Activated naive CD4-positive, alpha-beta T cell (primary cell): ENCODE measurements at places on chromosomes 5 and 9.

DNA sequence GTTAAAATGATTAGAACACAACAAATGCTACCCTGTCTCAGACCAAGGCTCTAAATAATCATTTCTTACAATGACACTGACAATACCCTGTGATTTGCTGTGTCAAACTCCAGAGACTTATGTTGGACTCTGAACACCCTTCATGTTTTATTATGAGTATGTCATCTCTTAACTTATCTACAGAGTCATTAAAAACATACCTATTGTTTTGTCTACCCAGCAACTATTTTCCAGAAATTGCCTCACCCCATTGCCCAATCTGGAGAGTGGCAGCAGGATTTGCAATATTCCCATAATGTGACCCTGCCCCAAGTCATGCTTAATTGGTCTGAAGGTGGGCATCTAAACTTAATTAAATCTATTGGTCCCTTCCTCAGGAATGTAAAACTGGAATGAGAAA lies 23.0 kb upstream of the KIF2A start:
- no peak for DNase-seq

DNA sequence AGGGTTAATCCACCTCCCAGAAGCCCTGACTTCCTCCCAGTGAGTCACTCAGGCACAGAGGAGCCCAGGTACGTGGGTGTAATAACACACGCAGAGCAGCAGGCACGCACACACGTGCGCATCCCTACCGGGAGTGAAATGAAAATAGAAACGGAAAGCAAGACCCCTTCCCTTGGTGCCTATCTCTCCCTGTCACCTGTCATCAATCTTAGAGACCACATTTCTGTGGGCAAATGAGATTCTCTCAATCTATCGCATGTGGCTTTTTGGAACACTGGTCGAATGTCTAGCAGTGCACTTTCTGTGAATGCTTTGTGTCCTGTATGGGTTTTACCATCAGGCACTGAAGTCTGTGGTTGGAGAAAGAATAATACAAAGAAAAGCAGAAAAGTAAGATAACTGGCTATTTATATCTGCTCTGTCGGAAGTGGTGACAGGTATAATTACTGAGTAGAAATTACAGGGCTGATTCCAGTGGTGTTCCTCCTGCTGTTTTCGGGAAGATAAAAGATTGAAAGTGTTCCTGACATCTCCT lies 137.7 kb upstream of the GRIA1 start:
- DNase-seq, result no peak

- no peak for DNase-seq
Observed at GRCh38 chr9:86626802-86627201, 272.6 kb upstream of the TUT7 start.

DNA sequence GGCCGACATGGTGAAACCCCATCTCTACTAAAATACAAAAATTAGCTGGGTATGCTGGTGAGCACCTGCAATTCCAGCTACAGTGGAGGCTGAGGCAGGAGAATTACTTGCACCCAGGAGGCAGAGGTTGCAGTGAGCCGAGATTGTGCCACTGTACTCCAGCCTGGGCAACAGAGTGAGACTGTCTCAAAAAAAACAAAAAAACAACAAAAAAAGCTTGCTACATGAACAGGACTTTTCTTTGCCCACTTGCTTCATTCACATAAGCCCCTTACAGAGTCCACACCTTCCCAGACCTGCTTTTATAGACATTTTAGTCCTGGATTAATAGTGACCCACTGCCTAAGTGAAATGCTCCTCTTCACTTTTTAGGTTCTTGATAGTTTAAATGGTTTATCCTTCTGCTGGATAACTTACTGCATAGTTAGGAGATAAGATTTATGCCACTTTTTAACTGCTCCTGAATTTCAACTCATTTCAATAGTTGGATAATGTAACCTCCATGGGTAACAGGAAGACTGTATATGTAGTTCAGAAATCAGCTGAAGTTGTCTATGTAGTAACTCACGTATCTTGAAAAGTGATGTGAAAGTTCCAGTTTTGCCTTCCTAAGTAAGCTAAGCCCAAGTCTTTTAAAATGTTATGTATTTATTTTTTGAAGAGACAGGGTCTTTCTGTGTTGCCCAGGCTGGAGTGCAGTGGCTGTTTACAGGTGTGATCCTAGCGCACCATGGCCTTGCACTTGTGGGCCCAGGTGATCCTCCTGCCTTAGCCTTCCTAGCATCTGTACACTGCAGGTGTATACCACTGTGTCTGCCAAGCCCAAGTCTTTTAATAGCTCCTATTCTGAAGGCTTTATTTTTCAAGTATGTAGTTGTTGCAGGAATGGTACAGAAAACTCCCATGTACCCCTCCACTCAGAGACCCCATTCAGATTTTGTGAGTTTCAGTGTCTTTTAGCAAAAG lies 19.7 kb downstream of the SUB1 start:
- no peak for DNase-seq

GRCh38 chr5:59529239-59529638 lies 364.3 kb downstream of the PDE4D start:
- no peak for DNase-seq

DNA sequence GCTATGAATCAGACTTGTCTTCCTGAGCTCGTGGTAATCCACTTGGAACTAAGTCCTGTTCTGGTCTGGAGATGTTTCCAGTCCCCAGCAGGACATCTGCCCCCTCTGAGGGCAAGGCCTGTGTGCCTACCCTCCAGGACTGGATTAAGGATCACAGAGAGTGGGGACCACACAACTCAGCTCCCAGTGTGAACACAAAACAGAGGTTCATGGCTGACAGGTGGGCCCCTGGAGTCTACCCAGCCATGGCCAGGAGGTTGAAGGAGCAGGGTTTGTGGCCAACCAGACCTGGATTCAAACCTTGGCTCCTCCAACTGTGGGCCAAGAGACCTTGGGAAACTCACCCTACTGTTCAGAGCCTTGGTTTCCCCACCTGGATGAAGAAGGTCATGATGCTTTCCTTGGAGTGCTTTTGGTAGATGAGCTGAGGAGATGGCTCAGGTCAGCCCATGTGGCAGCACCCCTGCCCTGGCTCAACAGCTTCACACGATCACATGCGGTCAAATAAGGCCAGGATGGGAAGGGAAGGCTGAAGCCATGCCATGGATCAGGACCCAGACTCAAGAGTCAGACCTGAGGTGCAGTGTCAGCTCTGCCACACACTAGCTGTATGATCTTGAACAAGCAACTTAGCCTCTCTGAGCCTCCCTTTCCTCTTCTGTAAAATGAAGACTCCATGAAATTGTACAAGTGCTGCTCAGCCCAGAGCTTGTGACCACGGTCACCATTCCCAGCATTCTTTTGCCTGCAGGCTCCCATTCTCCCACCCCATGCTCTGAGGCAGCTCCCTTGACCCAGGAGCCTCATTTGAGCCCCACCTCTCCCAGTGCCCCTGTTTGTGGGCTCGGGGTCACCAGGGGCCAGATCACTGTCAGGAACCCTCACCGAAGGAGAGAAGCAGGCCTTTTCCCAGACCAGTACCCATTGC lies 27.3 kb upstream of the ANGPTL2 start:
- DNase-seq, result no peak

GRCh38 chr5:40437452-40437861 lies 242.3 kb upstream of the PTGER4 start:
- DNase-seq, result no peak

- DNase-seq, result no peak
Observed at GRCh38 chr9:107594908-107595530, 105.5 kb upstream of the KLF4 start.

GRCh38 chr5:176901260-176902101 lies 2.3 kb upstream of the HK3 start:
- no peak for DNase-seq

DNA sequence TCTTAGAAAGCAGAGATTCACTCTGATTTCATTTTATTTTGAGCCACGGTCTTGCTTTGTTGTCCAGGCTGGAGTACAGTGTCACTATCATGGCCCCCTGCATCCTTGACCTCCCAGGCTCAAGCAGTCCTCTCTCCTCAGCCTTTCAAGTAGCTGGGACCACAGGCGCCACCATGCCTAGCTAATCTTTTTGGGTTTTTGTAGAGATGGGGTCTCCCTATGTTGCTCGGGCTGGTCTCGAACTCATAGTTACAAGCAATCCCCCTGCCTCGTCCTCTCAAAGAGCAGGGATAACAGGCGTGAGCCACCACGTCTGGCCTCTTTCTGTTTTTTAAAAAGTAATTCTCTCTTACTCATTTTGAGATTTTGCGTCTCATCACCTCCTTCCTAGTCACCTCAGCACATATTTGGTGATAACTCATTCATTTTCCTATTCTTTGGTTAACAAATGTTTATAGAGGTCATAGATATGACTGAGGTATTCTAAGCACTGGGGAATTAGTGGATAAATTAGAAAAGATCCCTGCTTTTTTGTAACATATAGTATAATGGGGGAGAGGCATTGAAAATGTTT lies 10.8 kb upstream of the DCP2 start:
- DNase-seq, result no peak

DNA sequence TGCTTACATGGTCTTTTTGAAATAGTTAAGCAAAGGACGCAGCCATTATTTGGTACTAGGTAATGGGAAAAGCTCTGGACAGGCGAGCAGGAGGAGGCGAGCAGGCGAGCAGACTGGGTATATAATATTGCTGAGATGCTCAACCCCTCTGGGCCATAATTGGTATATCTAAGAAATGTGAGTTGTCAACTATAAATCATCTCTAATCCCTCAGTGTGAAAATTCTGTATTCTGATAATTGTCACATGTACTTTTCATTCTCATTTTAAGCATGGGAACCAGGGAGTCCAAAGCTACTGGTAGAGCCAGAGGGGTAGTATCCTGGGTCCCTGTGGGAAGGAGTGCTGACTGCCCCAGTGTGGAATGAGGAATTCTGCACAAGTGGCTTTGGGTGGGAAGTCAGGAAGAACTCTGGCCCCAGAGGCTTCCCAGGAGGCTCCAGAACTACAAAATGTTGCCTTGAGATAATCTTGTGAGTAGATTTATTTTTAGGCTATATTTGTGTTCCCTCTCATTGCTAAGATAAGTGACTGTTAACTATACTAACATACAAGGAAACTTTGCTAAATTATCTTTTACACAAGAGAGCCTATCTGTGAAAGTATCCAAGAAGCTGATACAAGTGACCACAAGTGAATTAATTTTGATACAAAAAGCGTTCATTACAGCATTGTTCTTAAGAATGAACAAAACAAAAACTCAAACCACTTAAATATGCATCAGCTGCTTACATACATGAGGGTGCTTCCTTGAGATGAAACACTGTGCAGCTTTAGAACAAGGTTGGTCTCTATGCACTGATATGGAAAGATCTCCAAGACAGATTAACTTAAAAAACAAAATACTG lies 70.5 kb upstream of the TNFAIP8 start:
- no peak for DNase-seq

DNA sequence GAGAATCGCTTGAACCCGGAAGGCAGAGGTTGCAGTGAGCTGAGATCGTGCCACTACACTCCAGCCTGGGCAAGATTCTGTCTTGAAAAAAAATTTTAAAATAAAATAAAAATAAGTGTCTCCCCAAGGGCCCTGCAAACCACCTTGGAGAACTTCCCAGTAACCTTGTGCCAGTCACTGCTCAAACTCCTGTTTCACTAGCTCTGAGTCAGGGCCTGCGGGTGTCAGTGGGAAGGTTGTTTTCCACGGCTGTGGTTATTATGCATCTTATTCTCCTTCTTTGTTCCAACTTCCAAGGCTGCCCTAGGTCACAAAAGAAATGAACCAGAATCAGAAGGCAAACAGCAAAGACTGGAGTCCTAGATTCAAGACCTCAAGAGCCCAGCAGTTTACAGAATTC lies 246.7 kb downstream of the ADAMTSL1 start:
- DNase-seq, result no peak
